Germinal center (tissue), 1 donor: ENCODE measurements at places on chromosomes 2 and 18.
A peak's percentile ranks its signal among the peaks of the same experiment; 100 is the strongest.

GRCh38 chr18:79533146-79533545 is 137.4 kb downstream of the NFATC1 start:
- DNase-seq, result no peak

GRCh38 chr2:195768431-195768830 is 111.4 kb downstream of the SLC39A10 start:
- no peak for DNase-seq

GRCh38 chr2:46988733-46989481 is 73.3 kb upstream of the MCFD2 start:
- DNase-seq, result no peak

GRCh38 chr2:191020742-191021381 is 6.9 kb upstream of the STAT1 start:
- DNase-seq, result no peak

- DNase-seq, result no peak
Measured at GRCh38 chr2:152376968-152377367, 42.0 kb downstream of the FMNL2 start.

DNA sequence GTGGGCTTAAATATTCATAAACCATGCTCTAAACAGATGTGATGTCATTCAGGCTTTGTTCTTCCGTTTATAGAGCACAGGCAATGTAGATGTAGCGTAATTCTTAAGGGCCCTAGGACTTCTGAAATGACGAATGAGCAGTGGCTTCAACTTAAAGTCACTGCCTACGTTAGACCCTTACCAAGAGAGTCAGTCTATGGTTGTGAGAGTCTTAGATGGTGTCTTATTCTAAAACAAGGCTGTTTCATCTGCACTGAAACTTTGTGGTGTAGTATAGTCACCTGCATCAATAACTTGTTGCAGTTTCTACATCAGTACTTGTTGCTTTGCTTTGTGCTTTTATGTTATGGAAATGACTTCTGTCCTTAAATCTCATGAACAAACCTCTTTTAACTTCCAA is 56.0 kb downstream of the PIK3C3 start:
- DNase-seq, result no peak

GRCh38 chr18:46182633-46183358 is 78.6 kb downstream of the HAUS1 start:
- no peak for DNase-seq

- DNase-seq, result no peak
Measured at GRCh38 chr2:239192975-239193374, 207.8 kb downstream of the HDAC4 start.

- no peak for DNase-seq
Measured at GRCh38 chr2:137155356-137156104, 390.2 kb downstream of the THSD7B start.

- no peak for DNase-seq
Measured at GRCh38 chr2:152493945-152494528, 159.1 kb downstream of the FMNL2 start.

DNA sequence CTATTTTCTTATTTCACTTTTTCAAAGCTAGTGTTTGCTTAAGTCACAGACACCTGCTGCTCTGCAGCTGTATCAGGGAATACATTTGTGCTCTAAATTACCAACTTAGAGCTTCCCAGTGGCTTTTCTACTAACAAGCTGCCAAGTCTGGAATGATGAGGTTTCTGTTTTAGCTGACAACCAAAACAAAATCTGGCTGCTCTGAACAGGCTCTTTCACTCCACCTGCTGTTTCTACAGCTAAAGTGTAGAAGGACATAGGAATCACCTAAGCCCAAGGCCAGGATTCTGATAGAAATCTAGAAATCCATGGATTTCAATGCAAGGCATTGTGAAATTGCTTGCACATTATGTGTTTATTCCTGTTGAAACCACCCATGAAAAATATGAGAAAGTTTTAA is 201.2 kb downstream of the SUCLG1 start:
- no peak for DNase-seq

DNA sequence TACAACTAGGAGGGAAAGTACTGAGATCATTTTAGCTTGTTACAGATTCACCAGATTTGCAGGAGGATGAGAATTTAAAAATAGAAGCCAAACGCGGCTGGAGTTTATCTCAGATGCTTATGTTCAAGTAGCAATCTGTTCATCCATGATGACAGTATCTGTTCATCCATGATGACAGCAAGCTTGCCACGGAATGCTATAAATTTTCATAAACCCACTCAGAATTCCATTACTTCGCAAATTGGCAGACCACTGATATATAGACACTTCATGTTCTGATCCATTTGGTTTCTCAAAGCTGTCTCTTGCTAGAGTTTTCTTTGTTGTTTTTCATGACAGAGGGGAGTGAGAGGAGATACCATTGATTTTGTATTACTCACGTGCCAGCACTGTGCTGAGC is 84.2 kb downstream of the GAREM1 start:
- DNase-seq, result no peak

DNA sequence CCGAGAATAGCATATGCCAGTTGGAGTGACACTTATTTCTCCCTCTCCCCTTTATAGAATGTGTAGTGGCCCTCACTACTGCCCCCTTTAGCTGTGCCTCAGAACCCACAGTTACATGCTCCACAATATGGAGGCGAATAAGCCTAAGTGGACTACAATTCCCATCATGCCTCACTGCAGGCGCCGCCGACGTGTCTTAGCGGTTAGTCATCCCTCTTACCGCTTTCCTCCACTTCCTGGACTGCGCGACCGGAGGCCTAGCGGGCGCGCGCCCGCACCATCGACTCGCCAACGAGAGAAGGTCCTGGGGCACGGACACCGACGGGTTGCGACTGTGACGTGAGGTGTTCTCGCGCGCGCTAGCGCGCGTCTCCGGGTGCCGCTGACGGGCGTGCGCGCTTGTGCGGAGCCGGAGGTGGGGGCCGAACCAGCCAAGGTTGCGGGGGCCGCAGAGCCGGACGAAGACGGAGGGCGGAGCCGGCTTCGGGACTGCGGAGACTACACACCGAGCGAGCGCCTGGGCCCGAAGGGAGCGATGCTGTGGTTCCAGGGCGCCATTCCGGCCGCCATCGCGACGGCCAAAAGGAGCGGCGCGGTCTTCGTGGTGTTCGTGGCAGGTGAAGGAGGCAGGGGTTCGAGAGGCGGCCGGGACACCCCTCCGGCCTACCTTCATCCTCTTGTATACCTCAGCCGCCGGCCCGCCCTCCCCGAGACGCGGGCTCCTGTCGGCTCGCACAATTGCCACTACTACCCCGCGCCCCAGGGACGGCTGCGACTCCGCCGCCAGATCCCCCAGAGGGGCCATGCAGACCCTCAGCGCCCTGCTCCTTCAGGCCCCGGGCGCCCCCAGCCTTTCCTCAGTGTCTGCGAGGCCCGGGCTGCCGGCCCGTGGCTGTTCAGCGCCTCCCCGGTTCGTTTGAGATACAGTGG is at the start of gene UBXN4:
UBXN4 (plus strand) TSS at position 461 of the 930 bp plus-strand sequence; CDS start at position 536, 75 bp downstream.
- DNase-seq, result peak; percentile 95
